WTC11 (cell line): ENCODE measurements at places on chromosomes 16 and 17.

- no peak for DNase-seq
Measured at GRCh38 chr17:74704544-74704943, 8.2 kb downstream of the CD300LF start.

DNA sequence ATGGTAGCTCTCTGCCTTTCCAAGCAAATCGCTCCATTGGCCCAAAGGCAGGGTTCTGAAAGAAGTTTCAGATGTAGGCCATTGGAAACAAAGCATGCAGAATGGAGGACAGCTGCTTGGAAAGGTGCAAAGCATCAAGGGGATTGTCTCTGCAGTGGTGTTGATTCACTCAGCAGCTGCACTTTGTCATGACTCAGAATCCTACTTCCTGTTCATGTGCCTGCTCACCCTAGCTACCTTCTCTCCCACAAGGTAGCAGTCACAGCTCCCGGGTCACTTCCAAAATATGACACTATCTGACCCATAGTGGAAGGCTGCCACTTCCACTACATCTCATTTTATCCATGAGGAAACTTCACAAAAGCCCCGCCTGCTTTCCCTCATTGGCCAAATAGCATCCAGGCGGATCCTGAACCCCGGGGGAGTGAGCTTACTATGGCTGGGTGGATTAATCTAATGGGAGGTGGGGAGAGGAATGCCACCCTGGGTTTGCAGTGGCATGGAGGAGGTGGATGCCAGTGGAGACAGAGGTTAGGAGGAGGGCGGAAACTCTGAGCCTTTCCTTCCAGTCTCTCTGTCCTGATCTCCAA lies 74.7 kb upstream of the NKD1 start:
- DNase-seq = no peak

DNA sequence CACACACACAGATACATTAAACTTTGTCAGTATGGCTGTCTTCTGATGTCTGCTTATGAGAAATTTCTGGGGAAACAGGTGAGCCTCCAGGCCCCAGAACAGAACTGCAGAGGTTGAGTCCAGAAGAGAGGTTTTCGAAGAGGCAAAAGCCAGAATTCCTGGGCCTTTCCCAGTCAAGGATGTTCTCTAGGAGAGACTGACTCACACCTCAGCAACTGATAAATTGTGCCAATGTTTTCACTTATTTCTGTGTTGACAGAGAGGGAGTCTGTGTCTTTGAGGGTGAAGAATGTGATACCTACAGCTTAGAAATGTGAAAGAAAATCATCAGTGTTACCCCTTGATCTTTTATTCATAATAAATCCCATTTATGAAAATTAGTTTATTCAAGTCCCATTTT lies 30.3 kb downstream of the LDHD start:
- no peak for DNase-seq

DNA sequence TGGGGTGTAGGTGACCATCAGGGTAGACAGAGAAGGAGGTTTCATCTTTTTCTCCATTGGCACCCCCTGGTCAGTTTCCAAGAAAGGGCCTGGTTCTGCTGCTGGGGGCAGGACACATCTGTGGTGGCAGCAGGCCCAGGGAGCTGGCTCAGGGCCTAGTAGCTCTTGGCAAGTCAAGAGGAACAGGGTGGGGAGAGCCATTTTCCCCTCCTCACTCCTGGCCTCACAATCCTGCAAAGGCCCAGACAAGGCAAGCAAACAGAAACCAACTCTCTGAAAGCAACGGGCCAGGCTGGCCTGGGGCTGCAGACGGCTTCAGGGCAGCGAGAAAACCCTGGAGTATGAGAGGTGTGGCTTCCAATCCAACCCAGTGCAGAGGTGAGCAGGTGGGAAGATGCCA lies 192.9 kb upstream of the DYNLRB2 start:
- no peak for DNase-seq

DNA sequence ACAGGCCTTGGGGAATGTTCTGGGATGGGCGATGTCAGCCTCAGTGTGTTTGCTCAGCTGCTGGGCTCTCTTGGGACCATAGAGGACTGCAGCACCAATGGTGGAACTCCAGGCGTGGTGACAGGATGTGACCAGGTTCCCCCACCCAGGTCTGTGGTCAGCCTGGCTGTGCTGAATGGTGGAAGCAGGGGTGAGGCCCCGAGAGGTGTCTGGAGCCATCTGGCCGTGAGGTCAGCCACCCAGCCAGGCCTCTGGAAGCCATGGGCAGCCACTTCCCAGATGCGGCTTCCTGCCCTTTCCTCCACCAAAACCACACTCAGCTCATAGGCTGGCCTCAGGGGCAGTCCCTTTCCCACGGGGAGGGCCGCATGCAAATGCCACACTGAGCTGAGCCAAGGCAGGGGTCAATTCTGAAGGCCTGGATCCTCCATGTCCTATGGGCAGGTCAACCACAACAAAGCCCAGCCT lies 7.8 kb upstream of the MAPK7 start:
- no peak for DNase-seq

GRCh38 chr17:8884336-8884990 lies 17.0 kb upstream of the PIK3R6 start:
- no peak for DNase-seq

GRCh38 chr17:2931876-2932275 lies 131.5 kb downstream of the OR1D5 start:
- DNase-seq = no peak

DNA sequence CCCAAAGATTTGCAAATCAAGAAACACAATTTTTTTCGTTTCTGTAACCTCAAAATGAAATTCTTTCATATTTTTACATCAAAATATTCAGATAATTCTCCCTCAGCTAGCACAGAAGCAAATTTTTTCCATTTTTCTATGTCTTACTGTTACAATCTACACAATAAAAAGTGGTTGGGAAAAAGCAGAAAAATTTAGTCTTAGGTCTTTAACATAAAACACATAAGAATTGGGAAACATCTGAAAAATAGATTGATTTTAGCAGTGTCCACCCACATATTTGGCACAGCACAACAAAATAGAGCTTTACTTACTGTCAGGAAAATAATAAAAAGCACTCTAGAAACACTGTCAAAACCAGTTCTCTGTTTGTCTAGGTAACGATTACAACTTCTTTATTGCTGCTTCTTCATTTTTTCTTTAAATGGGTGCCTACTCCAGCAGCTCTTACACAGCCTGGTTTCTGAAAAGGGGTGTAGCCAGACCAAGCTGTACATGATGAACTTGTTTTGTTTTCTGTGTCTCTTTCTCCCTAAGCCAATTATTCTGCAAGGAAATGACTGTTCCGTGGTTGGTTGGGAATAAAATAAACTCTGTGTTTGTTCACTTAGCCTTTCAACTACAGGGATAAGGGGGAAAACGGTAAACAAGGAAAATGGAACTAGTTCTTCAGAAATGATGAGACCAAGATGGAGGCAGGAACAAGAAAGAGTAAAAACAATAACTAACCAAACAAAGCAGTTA lies at the start of gene ABCA6:
TSS of gene ABCA6 (minus strand) at position 465 of the 744 bp plus-strand sequence. CDS start 1,192 bp downstream, outside the sequence.
- DNase-seq = no peak

- DNase-seq = peak; percentile 94
Measured at GRCh38 chr16:4358831-4359561, 7.9 kb upstream of the PAM16 start.

DNA sequence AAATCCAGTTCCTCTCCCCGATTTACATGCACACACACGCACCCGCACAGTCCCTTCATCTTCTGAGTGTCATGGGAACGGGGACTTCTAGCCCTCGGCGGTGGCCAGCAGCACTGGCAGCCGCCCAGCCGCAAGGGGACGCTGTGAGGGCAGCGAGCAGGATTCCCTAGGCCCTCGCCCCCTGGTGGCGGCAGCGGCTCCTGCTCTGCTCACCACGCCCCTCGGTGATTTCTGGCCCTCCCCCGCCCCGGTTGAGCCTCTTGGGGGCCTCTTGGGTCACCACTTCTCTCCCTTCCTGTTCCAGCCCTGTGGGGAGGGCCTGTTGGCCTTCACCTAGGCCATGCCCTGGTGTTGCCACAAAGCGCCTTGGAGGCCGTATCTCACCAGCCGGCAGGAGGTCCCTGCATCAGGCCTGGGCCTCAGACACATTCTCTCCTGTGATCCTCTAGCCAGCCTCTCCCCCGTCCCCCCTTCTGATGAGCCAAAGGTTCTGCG lies 75.2 kb upstream of the KSR1 start:
- DNase-seq = peak; percentile 92
